Stimulated activated CD4-positive, alpha-beta T cell treated with anti-CD3 and anti-CD28 coated beads, Interleukin-1b, Interleukin-23, amount 100 ng/mL, for 24 hours (primary cell): ENCODE measurements at places on chromosomes 11 and 22.

GRCh38 chr11:23570828-23571227 is 710.6 kb upstream of the CCDC179 start:
- DNase-seq = no peak

GRCh38 chr11:113286509-113287497 is 27.6 kb upstream of the TTC12 start:
- no peak for DNase-seq

DNA sequence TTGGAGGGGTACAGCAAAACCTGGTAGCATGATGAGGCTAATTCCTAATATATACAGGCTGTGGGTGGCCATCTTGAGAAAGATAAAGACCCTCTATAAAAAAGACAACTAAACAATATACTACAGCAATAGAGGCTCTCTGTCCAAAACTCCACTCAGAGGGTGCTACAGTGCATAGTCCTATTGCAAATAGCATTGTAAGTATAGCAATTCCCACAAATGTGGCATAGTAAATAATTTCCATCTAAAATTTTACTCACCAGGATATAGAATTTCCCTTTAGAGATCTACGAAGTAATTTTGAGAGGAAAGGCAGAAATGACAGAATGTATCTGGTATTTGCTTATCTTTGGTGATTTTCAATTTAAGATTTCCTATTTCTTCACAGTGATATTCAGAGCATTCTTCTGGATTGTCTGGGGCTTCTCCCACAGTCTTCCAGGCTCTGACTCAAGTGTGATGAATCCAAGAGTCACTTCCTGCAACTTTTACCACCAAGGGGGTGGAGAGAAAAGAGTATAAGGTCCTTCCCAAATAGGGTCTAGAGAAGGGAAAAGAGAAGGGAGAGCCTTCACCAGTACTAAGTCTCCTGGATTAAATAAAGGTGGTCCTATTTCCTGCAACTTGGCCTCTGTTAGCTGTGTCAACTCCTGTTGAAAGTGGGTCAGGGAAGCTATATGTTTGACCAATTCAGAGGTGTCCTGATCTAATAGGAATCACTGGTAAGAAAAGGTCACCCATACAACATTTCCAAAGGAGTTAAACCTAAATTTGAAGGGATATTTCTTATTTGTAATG is 1054.7 kb upstream of the CNTN5 start:
- no peak for DNase-seq

GRCh38 chr11:112042161-112042960 is 17.2 kb downstream of the DLAT start:
- no peak for DNase-seq

GRCh38 chr11:76579056-76579751 is 91.3 kb downstream of the LRRC32 start:
- DNase-seq = no peak

GRCh38 chr11:131914361-131914774 is 544.0 kb downstream of the NTM start:
- DNase-seq = no peak

DNA sequence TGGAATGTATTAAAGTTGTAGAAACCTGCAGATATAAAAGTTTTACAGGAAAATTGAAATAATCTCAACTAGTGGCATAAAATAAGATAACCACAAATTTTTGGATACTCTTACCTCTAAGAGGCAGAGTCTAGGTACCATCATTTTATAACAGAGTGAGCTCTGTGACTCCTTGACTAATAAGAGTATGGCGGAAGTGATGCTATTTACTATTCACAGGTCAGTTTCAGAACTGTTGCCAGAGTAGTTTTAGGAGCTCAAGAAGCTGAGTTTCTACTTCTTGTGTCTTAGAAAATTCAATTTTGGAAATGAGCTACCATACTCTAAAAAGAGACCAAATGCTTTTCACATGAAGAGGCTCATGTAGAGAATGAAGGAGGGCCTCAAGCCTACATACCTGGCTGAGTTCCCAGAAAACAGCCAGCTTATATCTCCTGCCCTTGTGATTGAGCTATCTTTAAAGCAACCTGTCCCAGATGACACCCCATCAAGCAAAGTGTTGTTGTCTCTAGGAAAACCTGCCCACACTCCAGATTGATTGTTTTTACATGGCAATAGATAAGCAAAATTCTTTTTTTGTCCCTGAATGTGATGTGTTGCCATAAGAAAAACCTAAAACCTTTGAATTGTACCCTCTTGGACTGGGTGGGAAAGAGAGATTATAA is 712.8 kb upstream of the CNTN5 start:
- DNase-seq = no peak

GRCh38 chr22:47328550-47329243 is 566.2 kb downstream of the TBC1D22A start:
- no peak for DNase-seq

- DNase-seq = no peak
Observed at GRCh38 chr11:102229510-102230123, 87.7 kb upstream of the BIRC3 start.

- DNase-seq = no peak
Observed at GRCh38 chr22:21826204-21826603, 41.2 kb downstream of the MAPK1 start.

DNA sequence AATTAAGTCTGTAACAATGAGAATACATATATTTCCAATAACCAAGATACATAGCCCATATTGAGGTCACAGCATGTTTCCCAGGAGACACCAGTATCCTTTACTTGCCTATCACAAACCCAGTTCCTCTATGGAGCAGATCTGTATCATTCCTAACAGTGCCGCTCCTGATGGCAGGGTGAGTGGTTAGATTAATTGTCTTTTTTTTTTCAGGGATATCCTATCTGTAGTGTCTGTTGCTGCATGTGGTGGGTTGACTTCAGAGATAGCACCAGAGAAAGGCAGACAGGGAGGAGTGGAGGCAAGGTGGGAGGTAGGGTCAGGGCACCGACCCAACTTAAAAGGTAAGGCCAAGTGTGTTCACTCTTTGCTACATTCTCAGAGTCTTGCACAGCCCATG is 2.8 kb downstream of the MTNR1B start:
- no peak for DNase-seq
